ENCODE measurements at places on chromosomes 6 and 20.

- no peak for DNase-seq
These were observed 22.5 kb upstream of the QKI start for GRCh38 chr6:163391985-163392384.

DNA sequence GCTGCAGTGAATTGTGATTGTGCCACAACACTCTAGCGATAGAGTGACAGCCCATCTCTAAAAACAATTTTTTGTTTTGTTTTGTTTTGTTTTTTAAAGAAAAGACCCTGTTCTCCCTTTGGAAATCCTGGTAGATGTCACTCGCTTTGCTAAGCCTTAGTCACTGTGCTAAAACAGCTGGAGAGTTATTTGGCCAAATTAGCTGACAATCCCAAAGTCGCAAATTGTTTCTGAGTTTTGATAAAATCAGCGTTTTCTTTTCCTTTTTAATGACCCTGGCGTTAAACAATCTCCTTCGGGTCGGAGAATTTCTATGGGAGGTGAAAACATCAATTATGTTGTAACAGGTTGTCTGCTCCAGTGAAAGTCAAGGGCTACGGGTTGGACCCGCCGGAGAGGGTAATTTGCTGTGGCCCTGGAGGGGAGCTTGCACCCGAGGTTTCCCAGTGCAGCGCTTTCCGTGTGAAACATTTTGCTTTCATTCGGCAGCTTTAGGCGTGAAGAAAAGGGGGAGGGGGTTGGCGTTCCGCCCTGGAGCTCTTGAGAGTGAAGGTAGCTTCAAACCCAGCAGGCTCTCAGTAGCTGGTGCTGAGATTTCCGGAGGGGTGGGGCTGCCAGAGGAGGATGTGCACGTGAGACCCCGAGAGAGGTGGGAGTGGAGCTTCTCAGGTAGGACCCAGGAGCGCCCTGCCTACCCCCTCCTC lies 296.6 kb downstream of the PHACTR1 start:
- peak; percentile 2 for DNase-seq

DNA sequence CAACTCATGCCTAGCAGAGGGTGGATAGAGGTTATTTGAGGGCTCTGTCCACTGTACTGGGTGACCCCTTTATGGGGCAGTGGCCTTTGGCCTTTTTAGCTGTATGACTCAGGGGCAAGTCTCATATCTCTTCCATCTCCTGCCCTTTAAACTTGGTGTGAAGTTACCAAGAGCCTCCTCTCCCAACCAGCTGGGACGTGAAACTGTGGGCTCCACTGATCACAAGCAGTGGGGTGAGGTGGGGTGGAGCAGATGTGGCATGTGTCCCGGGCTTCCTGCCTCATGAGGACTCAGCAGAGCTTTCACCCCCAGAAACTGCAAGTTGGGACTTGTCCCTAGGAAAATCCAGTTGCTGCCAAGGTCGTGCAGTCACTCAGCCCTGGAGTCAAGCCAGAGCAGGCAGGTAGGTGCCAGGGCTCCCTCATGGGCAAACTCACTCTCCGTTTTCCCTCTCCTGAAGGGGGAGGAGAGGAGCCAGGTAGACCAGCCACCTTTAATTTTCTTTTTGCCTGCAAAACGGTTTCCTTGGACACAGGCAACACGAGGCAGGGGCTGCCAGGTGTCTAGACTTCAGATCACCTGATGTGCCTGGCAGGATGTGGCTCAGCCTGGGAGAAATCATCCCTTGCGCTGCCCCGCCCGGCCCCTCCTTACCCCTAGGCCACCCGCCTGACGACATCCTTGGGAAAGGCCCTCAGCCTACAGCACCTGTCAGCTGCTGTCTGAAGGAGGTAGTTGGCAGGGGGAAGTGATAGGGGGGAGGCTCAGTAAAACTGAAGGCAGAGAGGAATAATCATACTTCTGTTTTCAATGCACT lies 4.0 kb downstream of the CDKN1A start:
- DNase-seq = peak; percentile 99

DNA sequence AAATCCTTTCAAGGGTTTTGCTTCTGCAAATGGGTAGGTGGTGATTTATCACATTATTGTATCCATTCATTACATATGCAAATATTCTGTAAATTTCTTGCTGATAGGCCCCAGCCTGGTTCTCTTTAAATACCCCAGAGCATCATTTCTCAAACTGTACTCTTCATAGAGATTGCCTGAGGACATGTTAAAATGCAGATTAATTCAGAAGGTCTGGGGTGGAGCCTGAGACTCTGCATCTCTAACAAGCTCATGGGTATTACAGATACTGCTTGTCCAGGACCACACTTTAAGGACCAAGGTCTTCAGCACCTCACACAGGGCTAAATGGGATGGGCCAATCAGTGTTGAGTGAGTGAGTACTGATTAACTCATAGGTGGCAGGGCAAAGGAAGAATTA lies 46.3 kb downstream of the PKHD1 start:
- DNase-seq = no peak

- DNase-seq = no peak
These were observed 20.0 kb downstream of the MOCS1 start for GRCh38 chr6:39914239-39914638.

GRCh38 chr6:14502551-14502950 lies 385.0 kb downstream of the CD83 start:
- DNase-seq = no peak

DNA sequence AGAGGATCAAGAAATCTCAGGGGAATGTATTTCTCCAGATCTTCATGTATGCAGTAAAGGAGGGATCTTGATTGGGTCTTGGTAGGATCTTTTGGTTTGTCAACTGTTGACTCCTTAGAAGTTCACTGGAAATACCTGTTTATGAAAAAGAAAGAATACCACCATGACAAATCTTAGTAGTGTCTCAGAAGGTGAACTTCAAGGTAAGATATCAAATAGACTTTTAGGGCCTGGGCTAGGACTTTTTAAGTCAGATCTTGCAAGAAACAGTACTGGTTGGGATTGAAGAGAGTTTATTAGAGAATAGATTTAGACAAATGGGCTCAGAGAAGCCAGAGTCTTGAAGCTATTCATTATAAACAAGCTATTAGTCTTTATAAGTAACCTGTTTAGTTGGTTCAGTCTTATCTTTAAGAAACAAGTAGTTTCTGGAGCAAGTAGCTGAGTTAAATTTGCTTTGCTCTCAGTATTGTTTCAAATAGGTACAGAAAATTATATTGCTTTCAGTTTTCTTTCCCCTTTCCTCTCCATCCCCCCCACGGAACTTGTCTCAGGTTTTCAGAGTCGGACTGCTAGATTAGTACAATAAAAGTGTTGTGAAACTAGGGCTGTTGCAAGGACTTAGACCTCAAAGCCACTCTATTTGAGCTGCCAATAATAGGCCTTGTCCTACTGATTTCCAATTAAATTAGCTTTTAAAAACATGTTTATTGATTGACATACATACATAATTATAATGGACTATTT lies 529.1 kb upstream of the CITED2 start:
- no peak for DNase-seq

DNA sequence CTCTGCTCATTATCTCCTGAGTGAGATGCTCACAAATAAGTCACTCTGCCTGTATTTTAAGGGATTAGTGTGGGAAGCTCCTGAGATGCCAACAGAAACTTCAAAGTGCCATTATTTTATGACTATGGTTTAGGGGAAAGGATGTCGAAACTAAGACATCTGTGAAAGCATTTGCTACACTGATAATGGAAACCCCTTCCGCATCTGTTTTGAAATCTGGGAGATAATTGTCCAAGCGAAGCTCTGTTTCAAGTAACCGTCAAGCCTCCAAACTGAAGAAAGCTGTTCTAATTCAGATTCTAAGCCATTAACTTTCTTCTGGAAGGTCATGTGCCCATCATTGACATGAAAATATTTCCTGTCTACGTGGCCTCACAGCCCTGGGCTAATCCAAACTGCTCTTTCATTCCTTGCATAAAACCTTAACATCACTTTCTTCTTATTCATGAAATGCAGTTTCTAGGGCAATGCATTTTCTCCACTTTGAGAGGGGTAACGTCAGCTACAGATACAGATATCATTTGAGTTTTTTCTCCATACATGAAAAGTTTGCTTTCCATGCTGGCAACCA lies 932.0 kb downstream of the C6orf118 start:
- DNase-seq = no peak

DNA sequence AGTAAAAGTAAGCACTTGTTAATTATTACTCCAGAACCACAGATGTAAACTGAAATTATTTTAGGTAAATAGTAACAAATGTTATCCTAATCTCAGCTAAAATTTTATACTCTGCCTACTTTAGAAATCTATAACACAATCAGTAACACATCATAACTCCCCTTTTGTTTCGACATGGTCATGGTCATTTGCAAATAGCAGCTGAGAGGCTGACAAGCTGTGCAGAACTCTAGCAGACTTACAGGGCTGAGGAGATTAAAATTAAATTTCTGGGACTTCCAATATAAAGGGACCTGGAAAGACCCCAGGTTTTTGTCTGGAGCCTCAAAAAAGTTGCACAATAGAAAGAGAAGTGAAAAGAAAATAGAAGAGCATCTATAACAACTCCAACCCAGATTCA lies 88.8 kb downstream of the PRL start:
- peak; percentile 35 for DNase-seq

DNA sequence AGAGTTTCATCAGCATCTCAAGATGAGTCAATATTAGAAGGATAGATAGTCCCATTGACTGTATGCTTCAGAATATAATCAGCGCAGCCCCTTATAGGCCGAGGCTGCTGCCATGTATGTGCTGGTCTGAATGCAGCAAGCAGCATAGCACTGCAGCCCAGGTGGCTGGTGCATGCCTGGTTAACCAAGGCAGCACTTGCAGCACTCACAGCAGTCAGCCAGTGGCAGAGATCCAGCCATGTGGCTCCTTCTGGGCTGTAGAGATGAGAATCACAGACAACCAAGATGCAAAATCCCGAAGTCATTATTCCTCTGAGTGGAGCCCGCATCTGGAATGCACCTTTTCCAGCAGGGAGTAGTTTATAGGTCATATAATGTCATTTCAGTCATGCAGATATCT lies 251.9 kb downstream of the UST start:
- DNase-seq = no peak

GRCh38 chr6:146981981-146982380 lies 222.2 kb upstream of the STXBP5 start:
- DNase-seq = no peak

- no peak for DNase-seq
These were observed 139.2 kb upstream of the PLN start for GRCh38 chr6:118408863-118409262.

DNA sequence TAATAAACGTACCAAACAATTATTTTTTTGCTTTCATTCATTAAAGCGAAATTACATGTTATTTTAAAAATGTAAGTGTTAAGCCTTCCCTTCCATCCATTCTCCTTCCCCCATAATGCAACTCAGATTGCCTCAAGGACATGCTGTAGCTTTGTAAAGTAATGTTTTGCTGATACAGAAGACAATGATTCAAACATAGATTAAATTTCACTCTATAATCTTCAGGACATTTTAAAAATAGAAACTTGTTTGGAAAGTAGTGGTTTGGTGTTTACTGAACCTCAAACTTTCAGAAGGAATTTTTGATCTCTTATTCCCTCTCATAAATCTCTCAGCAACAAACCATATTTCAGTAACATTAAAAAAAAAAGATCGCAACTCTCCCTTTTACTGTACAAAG lies 350.9 kb upstream of the HSF2 start:
- DNase-seq = no peak

DNA sequence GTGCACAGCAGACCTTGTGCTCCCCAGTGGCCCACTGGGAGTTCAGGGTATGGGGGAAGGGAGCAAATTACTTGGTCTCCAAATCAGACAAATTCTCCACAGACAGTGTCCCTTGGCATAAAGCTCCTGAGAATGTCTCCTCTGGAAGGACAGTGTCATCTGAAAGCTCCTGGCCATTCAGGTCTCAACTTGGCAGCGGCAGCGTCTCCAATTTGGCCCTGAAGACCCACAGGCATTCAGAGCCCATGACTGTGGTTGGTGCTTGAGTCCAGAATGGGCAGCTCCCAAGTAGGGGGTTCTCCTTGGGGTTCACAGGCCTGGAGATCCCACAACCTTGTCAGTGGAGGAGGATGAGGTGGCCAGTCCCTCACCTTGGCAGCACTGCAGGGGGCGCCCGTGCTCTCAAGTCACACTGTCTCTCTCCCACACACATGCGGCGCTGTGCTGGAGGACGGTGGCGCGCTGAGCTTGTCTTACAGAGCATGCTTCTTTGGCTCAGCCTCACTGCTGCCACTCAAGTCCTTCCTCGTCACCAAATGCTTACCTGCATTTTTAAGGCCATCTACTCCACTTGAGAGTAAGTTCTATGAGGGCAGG lies 20.7 kb downstream of the DYNLRB1 start:
- DNase-seq = no peak

- DNase-seq = no peak
These were observed 274.5 kb upstream of the RNF24 start for GRCh38 chr20:4289875-4290274.

DNA sequence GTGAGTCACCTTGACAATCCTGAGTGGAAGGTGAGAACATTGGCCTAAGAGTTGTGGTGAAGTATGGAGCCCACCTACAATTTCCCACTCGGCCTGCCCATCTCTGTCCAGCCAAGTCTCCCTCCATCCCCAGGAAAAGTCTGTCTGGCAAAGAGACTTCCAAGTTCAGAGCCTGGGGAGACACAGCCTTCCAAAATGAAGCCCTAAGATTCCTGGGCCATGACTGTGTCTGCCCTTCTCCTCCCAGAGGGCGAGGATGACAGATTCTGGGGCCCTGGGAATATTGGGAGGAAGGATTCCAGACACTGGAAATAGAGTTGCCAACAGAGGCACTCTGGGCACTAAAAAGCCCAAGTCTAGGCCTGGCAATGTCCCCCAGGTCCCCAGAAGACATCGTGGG lies 176.8 kb downstream of the NFATC2 start:
- no peak for DNase-seq

DNA sequence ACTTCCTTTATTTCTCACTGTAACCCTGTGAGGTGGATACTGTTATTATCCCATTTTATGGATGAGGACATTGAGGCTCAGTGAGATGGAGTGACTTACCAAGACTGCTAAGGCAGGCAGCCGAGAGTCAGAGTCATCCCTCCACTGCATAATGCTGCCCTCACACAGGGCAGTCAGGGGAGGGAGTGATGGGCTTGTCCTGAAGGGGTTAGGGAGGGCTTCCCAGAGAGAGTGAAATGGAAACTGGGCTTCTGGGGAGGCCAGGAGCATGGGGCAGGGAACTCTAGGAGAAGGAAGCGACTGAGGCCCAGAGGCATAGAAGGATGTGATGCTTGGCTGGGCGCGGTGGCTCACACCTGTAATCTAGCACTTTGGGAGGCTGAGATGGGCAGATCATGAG lies 31.1 kb downstream of the TM9SF4 start:
- DNase-seq = no peak

- DNase-seq = no peak
These were observed 18.4 kb upstream of the SLC22A1 start for GRCh38 chr6:160102956-160103824.

Measured in DMS79 (cell line).